ENCODE measurements at places on chromosomes 5 and 9. TPM values are rescaled to one million over a fixed set of nuclear protein-coding genes. Genes with fewer than 3 reads are reported as not detected.

Gene CERCAM
- total RNA-seq, result 27.2 TPM

DNA sequence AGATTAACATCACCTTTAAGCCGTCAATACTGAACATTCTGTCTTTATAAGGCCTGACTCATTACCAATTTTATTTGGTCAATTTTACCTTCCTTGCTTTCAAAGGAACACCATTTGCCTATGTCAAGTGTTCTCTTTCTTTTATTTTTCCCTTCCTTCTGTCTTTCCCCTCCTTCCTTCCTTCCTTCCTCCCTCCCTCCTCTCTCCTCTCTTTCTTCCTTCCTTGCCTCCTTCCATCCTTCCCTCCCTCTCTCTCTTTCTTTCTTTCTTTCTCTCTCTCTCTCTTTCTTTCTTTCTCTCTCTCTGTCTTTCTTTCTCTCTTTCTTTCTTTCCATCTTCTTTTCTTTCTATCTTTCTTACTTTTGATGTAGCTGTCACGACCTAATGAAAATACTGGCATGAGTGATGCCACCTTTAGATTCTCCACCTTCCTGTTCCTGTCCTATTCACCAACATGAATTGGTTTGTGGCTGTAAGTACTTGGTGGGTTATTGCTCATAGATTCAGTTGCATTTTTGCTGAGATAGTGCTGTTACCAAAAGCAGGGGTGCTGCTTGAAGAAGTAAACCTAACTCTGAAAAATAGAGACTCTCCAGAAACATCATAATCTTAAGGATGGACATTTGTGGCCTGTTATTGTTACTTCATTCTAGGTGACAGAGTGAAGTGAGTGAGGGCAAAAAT is 33.8 kb downstream of the DOCK8 start:
- no peak for ATAC-seq

Gene SOWAHA
- total RNA-seq, result 0.27 TPM

Gene SPINK13
- not detected for total RNA-seq

Gene TARS1
- 118 TPM for total RNA-seq

- no peak for ATAC-seq
These were observed at the start of gene LCN10 for GRCh38 chr9:136742591-136743391. Gene LCN10, minus strand, starts transcription at chr9:136742940. Its CDS starts 37 bp downstream, at chr9:136742903.

DNA sequence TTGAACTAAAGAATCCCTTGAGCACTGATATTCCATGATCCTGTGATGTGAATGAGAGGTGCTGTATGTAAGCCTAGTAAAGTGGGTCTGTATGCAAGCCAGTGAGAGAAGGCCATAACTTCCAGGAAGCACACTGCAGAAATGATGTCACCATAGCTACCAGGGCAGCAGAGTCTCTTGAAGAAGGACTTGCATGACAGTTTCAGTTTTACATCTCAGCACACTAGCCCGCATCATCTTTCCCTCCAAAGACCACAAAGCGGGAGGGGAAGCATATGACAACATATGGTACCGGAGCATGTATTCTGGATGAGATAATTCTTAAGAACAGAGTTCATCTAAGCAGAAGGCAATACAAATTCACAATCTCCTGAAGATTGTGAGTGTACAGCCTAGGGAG is 37.6 kb upstream of the MAST4 start:
- no peak for ATAC-seq

DNA sequence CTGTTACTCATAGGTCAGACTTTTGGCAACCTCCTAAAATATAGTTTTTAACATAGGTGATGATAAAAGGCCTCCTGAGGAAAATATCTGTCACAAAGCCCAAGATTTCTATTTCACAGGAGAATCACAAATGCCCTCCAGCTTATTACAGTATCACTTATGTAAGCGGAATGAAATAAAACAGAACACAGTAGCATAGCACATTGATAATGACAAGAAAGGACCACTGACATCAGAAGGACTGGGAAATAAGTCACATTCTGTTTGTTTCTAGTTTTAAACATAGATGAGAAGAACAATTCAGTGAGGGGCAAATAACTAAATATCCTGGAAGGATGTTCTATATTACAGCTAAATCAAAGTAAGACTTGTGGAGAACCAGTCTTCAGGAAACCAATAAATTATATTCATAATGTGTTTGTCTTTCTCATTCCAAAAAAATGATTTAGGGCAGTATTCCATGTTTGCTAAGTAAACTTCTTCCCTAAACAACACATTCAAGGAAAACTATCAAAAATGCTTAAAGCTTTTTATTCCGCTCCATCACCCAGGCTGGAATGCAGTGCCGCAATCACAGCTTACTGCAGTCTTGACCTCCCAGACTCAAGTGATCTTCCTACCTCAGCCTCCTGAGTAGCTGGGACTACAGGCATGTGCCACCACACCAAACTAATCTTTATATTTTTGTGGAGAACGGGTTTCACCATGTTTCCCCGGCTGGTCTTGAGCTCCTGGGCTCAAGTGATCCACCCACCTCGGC is 20.8 kb upstream of the CTNNAL1 start:
- no peak for ATAC-seq

Gene LCN10
- 11.8 TPM for total RNA-seq

DNA sequence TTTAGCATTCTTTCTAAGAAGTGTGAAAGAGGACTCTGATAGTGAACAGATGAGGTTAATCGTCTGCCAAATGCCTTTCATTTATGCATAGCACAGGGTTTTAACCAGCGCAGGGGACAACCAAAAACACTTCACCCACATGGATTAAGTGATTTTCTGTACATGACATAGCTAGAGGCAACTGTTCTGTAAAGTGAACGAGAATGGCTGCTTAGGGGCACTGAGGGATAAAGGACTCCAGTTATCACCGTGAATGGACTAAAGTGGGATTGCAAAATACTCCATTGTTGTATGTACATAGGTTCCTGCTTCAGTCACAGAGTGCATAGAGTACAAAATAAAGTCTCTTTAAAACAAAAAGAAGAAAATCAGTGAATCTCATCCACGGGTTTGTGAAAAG is 456.8 kb downstream of the DMAC1 start:
- ATAC-seq, result no peak

- ATAC-seq, result no peak
These were observed 6.7 kb upstream of the HAVCR2 start for GRCh38 chr5:157115502-157115901.

DNA sequence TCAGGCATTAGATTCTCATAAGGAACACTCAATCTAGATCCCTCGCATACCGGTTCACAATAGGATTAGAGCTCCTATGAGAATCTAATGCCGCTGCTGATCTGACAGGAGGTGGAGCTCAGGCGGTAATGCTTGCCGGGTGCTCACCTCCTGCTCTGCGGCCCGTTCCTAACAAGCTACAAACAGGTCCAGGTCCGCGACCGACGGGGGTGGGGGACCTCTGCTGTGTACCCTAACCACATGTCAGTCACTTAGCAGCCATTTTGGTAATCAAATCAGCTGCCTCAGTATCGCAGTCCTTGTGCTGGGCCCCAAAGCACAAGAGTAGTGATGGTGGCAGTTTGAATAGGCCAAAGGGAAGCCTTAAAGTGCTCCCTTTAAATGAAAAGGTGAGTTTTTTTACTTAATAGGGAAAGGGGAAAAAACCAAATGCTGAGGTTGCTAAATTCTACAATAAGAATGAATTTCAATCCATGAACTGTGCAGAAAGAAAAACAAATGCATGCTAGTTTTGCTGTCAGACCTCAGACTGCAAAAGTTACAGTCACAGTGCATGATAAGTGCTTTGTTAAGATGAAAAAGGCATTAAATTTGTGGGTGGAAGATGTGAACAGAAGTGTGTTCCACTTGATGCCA is 67.0 kb upstream of the TNPO1 start:
- no peak for ATAC-seq

Gene LHX6
- 1.7 TPM for total RNA-seq
